ENCODE measurements at places on chromosomes 5 and 9. TPM values are rescaled to one million over a fixed set of nuclear protein-coding genes. Genes with fewer than 3 reads are reported as not detected.

GRCh38 chr9:108913391-108913790 is 20.5 kb downstream of the ELP1 start:
- H3K4me1 ChIP-seq, result no peaks in the 10 kb centered on the region
- H3K4me3 ChIP-seq, result no peak overlapping the region
- DNase-seq, result no peak

GRCh38 chr9:111852291-111852690 is 44.3 kb upstream of the UGCG start:
- no peak overlapping the region for H3K27ac ChIP-seq
- no peaks in the 10 kb centered on the region for H3K27me3 ChIP-seq
- no peak overlapping the region for H3K4me3 ChIP-seq

GRCh38 chr5:72005671-72006070 is 101.6 kb upstream of the MAP1B start:
- no peaks in the 10 kb centered on the region for H3K36me3 ChIP-seq
- DNase-seq, result no peak
- H3K4me1 ChIP-seq, result no peaks in the 10 kb centered on the region
- peaks cover 20% of the 10 kb centered on the region for H3K27me3 ChIP-seq

DNA sequence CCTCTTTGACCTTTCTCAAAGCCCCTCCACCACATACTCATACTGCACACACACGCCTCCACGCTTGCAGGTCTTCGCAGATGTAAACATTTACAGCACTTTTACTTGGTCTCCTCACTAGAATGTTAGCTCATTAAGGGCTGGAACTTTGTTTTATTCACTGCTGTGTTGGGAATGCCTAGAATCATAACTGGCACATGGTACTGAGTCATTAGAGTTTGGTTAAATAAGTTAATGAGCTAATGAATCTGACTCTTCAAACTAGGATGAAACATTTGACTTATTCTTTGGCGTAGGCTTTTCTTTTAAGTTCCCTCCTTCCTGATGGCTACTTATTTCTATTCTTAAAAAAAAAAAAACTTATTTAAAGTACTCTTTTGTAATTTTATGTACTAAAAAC is 28.9 kb downstream of the MAN2A1 start:
- H3K4me1 ChIP-seq, result no peaks in the 10 kb centered on the region
- no peak overlapping the region for H3K27ac ChIP-seq
- H3K36me3 ChIP-seq, result peaks cover 2% of the 10 kb centered on the region
- DNase-seq, result no peak
- H3K27me3 ChIP-seq, result no peaks in the 10 kb centered on the region

DNA sequence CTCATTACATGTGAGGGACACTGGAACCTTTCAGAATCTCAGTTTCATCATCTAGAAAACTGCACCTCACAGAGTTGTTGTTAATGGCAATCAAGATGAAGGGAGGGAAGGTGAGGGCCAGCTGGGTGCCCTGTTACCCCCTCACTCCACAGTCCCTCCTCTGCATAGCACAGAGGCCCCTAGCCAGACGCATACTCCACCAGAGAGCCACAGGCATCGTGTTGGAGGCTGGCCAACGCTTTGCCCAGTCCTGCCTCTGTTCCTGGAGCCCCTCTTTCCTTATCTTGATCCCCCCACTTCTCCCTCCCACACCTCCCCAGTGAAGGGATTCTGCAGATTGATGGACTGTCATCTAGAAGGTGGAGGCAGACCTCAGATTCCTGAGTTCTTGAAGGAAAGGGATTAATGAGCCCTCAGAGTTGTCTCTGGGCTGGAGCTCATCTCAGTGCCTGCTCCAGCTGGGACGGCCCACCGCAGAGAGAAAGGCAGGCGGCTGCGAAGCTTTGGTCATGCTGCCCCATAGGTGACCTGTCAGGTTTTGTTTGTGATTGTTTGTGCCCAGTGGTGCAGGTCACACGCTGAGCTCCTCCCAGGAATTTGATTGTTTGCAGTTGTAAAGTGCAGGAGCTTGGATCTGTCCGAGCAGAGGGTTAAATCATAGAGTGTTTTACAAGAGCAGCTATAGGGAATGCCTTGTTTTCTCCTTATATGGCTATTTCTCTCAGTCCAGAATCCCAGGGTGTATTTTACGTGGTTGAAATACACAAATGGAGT is 487.3 kb downstream of the CCDC171 start:
- no peaks in the 10 kb centered on the region for H3K27me3 ChIP-seq
- no peaks in the 10 kb centered on the region for H3K4me1 ChIP-seq
- DNase-seq, result no peak
- no peaks in the 10 kb centered on the region for H3K36me3 ChIP-seq
- H3K4me3 ChIP-seq, result no peak overlapping the region

DNA sequence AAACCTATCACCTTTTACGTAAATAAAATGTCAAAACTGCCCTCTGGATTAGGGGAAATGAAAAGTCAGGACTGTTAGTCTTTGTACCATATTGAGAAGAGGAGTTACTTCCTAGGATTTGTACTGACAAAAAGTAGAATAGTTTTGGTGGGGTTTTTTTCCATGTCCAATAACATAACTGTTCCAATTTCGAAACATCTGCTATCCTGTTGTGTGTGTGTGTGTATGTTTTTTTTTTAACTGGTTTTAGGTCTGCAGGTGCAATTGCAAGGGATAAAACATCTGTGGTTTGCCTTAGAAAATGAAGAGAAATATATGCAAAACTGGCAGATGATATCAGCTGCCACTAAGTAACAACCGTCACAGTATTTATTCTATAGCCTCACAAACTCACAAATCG is 506.8 kb downstream of the NFIB start:
- no peaks in the 10 kb centered on the region for H3K4me1 ChIP-seq
- H3K36me3 ChIP-seq, result no peaks in the 10 kb centered on the region
- no peak overlapping the region for H3K27ac ChIP-seq
- no peak for DNase-seq
- H3K4me3 ChIP-seq, result no peak overlapping the region
- H3K27me3 ChIP-seq, result no peaks in the 10 kb centered on the region

GRCh38 chr5:64497386-64497785 is 8.4 kb upstream of the RGS7BP start:
- no peaks in the 10 kb centered on the region for H3K27me3 ChIP-seq
- H3K36me3 ChIP-seq, result no peaks in the 10 kb centered on the region
- DNase-seq, result no peak

DNA sequence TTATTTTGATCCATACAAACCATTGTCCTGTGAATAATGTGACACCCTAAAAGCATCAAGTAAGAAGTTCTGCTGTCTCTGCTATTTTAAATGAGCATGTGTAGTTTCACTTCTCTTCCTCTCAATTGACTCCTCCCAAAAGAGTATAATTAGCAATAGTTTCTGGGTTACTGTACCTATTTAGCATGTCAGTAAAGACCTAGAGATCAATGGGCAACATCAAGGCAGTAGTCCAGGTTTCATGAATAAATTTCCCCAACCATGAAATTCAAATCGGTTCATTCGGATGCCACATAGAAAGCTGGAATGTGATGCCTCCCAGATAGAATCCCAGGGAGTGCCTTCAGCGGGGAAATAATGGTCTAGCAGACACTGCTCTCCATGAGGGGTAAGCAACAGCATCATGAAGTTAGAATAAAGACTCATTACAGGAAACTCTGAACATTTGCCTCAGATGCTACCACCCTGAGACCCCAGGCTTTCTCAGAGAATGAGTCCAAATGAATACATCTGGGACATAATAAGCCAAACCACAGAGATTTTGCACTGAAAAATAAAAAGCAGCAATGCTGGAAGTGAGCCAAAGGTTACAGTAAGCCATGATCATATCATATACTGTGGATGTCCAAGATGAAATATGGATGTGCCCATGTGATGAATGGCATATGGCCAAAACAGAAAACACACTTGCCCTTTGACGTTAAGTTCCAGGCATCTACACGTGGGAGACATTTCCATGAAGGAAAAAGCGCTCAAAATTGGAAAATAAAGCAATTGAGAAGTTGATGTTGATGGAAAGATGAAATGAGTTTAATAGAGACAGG is 1107.0 kb upstream of the SEMA6A start:
- no peak overlapping the region for H3K4me3 ChIP-seq
- DNase-seq, result no peak
- no peak overlapping the region for H3K27ac ChIP-seq
- H3K4me1 ChIP-seq, result no peaks in the 10 kb centered on the region
- H3K36me3 ChIP-seq, result no peaks in the 10 kb centered on the region

DNA sequence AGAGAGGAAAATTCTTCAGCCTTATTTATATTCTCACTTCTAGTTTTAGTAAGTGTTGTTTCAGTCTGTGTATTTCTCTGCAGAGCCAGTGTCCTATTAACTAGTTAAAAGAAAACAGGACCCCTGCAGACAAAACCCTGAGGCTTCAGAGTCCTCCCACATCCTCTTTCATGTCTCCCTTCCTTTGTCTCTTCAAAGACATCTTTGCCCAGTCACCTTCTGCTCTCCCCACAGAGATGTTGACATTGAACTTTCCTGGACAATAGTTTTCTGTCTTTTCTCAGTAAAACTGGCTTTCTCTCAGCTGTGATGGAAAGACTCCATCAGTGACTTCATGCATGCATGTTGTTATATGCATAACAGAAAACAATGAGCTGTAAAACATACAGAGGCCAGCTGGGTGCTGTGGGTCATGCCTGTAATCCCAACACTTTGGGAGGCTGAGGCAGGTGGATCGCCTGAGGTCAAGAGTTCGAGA is 20.2 kb downstream of the GRAMD2B start:
- no peak for DNase-seq
- H3K4me1 ChIP-seq, result no peaks in the 10 kb centered on the region
- H3K36me3 ChIP-seq, result no peaks in the 10 kb centered on the region

GRCh38 chr5:4017076-4017803 is 421.6 kb downstream of the IRX1 start:
- H3K36me3 ChIP-seq, result no peaks in the 10 kb centered on the region
- no peak for DNase-seq

Gene CCNJL
- total RNA-seq, result 35.0 TPM

Gene FGF10
- not detected for total RNA-seq

Gene JAKMIP2
- total RNA-seq, result not detected

Gene PITX1
- total RNA-seq, result 41.5 TPM

Gene C8G
- 2.9 TPM for total RNA-seq

Gene PCDHGB7
- total RNA-seq, result 6.7 TPM

Gene FOXD4L6
- not detected for total RNA-seq

Gene GRXCR2
- not detected for total RNA-seq

Measured in Panc1 (cell line).